ENCODE measurements at places on chromosomes 12 and 14.

DNA sequence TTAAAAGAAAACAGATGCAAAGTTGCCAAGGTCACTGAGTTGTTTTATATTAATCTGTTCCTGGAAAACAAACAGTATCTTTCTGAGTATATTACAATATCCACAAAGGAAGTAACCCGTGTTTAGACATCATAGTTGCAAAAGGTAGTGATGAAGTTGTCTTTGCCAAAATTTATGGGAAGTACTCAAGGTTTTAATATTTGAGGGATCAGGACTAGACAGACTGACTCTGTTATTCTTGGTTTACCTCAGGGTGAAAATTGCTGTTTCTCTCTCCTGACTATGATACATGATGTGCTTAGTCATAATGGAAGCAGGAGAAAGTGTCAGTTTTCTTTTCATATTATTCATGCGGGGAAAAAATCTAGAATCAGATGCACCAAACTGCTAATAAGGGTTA, 28.3 kb downstream of the TMEM233 start:
- DNase-seq, result no peak

DNA sequence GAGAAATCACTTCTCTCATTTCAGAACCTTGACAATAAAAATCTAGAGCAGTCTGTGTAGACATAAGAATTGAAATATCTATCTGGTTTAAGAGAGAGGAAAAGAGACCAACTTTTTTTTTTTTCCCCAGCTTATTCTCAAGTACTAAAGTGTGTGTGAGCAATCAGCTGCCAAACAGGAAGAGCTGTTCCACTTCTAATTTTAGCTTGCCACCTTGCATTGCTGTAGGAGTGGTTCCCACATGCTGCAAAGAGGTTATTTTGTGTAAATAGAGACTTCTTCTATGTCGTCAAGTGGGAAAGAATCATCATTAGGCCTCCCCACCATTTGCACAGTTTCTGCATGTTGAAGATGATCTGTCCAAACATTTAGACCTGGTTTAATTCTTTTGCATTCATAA, 142.6 kb downstream of the NPAS3 start:
- no peak for DNase-seq

GRCh38 chr12:75447691-75448393, 32.7 kb upstream of the GLIPR1 start:
- no peak for DNase-seq

DNA sequence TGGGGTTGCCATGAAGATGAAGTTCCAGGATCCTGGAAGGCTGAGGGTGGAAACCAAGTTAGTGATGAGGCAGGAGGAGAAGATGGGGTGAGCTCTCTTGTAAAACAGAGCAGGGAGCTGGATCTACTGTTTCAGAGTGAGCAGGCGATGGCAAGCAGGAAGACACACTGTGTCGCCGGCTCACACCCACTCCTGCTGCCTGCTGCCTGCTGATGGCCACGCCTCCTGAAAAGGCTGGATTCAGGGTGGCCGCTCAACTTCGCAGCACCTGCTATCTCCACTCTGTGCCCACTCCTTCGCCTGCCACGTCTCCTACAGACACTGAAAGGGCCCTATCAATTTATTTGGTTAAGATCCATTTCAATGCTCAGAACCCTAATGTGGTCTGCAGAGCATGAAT, 96.1 kb downstream of the RBM19 start:
- no peak for DNase-seq

DNA sequence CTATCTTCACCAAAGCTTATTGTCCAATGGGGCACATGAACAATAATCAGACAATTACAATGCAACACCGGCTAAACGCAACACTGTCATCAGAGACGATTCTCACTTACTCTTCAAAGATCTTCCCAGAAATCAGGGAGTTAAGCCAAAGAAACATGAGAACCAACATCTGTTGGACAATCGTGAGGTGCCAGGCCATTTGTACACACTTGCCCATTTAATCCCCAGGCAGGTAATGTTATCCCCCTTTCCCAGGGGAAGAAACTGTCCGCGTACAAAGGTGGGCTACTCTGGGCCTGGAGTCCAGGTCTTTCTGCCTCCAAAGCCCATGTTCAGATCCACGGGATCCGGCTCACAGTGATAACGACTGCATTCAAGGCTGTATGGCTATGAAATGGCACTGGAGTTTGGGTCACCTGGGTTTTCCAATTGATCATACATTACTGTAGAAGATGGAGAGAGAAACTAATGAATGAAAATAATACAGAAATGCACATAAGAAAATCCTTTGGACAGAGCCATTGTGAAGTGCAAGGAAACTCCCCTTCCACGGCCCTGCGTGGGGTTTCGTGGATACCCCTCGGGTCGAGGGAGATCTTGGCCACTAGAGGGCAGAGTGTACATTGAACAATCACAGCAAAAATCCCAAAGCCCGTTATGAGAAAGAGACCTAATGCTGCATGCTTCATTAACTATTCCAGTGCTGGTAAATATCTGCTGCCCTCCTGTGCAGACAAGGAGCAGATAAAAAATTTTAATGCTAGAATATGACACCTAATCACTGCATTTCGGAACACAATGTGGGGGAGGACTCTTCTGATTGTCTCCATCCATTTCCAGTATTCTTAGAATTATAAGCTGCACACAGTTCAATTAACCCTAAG, 111.4 kb downstream of the EGLN3 start:
- DNase-seq, result no peak

DNA sequence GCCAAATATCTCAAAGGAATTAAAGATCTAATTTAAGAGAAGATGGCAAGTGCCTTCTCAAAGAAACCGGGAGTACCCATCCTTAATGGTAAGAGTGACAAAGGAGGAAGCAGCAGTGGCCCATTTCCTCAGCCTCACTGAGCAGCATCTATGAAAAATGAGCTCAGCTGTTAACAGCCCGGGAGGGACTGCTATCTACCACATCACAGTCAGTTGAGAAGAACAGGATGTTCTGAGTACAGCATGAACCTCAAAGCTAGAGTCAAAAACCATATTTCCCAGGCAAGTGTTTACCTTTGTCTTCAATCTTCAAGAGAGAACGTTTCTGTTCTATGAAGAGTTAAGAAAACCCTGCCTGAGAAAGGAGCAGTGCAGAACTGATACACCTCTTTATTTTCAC, 115.0 kb downstream of the BTG1 start:
- peak; percentile 88 for DNase-seq

DNA sequence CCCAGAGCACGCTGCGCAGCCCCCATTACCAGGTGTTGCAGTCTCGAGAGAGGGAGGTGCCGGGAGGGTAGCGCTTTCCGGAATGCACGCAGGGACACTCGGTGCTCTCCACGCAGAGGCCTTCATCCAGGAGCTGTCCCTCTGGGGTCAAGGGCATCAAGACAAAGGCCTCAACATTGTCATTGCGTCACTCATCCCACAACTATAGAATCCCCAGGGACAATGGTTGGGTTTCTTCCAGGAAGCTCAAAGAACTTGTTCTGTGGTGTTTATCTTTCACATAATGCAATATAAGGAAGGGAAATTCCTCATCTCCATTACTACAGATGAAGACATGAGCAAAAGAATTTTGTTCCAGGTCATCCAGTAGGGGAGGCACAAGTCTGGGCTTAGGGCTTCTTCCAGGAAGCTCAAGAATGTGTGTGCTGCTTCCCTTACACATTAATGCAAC, 52.1 kb downstream of the VWF start:
- no peak for DNase-seq

DNA sequence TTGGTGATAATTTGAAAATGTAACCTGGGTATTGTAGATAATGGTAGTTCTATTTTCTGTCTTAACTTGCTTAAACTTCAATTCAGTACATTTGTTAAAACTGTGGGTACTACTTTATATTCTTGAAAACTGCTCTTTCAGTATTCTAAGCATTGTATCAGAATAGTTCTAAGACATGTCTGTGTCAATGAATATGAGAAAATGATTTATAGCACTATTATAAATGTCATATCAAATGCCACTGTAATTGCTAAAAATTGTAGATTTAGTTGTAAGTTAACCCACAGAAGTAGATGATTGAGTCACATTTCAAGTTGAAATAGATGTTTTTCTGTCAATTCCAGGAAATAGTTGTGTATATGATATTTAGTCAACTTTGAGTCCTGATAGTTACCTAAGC, 2.4 kb downstream of the NAA30 start:
- DNase-seq, result no peak

DNA sequence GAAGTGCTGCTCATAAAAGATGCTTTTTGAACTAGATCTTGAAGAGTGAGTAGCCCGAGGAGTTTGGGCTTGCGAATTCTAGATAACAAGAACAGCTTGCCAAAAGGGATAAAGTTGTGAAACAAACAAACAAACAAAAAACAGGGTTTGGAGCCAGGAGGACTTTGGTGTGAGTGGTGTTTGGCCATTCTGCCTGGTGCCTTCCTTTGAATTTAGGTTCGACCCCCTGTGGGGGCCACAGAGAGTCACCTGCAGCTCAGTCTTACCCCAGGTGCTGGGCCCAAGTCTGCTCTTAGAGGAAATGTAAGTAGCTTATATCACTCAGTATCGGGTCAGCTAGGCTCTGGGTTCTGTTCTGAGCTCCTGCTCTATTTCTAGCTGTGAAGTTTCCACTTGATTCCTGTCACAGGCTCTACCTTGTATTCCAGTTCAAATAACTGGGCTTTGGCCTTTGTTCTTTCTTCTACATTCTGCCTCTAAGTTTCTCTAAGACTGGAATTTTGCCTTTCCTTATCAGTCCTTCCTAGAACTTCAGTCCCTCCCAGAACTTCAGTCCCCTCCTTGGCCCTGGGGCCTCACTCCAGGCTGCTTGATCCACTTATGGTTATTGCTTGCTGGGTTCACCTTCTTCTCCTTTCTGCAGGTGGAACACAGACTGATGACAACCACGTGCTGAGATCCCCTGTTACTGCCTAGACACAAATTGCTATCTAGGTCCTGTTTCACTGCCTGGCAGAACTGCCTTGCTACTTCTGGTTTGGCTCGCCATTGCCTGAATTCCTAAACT, 20.5 kb upstream of the DUSP6 start:
- no peak for DNase-seq

DNA sequence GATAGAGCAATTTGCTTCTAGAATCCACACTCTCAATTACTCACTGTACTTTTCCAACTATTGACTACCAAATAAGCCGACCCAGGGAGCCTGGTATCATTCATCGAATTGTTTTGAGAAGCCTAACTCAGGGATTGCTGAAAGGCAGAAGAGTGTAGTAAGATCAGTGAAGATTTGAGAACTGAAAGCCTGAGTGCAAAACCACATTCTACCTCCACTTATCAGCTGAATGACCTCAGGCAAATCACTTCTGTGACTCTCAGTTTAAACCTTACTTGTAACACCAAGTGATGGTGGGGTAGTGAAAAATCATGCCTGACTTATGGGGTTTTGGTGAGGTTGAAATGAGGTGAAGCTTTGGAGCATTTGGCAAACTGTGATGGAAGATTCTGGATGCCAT, 126.1 kb upstream of the MAX start:
- no peak for DNase-seq

DNA sequence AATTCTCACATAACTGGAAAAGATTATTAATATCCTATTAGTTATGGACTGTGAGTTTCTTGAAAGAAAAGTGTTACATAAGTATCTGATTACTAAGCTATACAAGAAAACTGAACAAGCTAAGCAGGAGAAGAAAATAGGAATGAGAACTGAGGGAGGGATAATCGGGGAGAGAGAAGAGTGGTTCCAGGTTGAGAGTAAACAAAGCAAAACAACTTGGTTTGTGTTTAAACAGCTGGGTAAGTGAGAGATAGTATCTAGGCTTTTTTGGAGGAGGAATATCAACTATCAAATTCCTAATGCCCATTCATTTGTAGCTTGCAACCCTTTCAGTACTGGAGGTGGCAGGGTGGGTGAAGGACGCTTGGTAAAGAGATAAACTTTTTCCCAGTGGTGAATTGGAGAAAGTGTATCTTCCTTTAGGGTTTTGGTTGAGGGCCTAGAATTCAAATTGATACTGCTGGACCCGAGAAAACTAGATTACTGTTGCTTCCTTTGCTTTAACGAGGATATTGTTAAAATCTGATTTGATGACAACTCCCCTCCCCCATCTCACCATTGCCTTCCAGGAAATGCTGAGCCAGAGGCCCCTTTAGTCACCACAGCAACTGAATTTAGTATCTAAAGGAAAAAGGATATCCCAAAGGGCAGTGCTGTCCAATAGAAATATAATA, 2.0 kb upstream of the SLC2A3 start:
- no peak for DNase-seq

GRCh38 chr12:24496755-24497154, 452.1 kb downstream of the BCAT1 start:
- no peak for DNase-seq

GRCh38 chr14:81235096-81235495, 14.3 kb upstream of the GTF2A1 start:
- DNase-seq, result no peak

DNA sequence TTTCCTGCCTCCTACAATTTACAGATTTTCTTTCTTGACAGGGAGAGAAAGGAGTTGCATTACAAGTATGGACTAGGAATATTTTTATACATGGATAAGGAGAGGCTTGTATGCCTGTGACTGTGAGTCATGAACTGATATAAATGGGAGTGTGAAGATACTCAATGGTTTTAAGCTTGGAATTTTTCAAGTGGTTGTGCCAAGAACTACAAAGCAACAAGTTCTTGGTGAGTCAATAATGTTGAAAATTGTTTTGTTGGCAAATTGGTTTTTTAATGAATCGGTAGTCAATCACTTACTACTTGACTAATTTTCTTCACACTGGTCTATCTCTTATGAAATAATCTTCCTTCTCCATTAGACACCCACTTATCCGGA, 58.9 kb upstream of the HMGA2 start:
- no peak for DNase-seq

DNA sequence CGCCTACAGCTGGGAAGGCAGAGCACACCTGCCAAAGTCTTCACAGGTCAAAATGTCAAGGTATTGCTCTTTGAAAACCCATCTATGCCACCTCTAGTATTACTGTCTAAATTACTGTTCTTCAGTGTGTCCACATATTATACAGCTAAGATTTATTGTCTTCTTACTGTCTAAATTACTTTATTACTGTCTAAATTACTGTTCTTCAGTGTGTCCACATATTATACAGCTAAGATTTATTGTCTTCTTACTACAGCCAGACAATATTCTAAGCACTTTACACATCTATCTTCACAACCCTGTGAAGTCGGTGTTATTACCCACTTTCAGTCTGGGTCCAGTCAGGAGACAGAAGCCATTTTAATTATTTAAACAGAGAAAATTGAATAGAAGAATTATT, 173.9 kb downstream of the MYRFL start:
- no peak for DNase-seq

GRCh38 chr14:76917158-76917596, 91.0 kb downstream of the LRRC74A start:
- no peak for DNase-seq

Data from naive thymus-derived CD4-positive, alpha-beta T cell (primary cell).